Stimulated activated CD8-positive, alpha-beta memory T cell treated with anti-CD3 and anti-CD28 coated beads, Interleukin-15, amount 100 ng/mL, for 48 hours (primary cell): ENCODE measurements at places on chromosomes 7 and 10.

DNA sequence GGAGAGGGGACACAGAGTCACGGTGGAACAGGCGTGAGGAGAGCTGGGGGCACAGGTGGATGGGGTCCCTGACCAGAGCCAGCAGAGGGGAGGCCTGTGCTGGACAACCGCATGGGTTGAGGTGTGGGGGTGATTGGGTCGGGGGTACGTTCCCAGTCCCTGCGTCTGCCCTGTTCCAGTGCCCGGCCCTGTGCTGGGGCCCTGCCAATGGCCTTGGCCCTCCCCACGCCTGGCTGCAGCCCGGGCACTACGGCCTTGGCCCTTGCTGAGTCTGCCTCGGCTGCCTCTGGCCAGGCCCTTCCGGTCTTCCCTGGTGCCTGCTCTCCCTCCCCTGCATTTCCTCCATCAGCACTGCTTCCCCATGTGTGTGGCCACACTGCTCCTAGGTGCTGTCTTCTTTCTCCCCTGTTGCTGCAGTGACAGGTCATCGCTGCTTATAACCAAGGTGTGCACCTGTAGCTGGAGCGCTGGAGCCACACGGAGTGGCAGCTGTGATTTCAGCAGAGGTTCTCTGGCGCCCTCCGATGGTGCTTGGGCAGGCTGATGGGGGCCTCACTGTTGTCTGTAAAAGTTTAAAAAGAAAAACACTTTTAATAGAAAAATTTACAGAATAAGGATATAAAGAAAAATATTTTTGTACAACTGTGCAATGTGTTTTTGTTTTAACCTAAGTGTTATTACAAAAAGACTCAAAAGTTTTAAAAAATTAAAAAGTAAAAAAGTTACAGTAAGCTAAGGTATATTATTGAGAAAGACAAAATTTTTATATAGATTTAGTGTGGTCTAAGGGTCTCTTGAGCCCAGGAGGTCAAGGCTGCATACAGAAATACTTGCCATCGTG, 45.2 kb upstream of the BHLHA15 start:
- peak; percentile 14 for DNase-seq

- DNase-seq = no peak
Observed at GRCh38 chr10:92644921-92645320, 44.8 kb upstream of the HHEX start.

GRCh38 chr7:112162142-112162766, 43.9 kb downstream of the DOCK4 start:
- no peak for DNase-seq

DNA sequence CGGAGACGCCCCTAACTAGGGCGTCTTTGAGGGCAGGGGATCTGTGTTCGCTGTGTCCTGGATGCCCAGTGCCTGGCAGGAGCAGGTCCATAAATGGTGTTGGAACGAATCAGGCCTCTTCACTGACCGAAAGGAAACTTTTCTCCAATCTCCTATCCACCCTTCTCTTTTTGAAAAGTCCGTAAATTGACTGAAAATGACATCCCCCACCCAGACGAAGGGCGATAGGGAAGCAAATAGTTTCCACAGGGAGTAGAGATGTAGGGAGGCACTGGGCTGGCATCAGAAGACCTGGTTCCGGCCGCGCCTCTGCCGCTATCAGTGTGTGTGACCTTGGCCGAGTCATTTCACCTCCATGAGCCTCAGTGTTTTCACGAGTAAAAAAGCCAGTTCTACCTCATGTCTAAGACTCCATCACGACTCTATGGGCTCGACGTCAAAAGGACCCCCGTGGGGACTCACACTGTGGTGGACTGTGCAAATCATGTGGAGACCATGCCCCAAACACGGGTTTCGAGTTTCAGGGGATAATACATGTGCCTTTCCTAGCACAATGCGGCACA, 497 bp upstream of the RAB11FIP2 start:
- no peak for DNase-seq

- no peak for DNase-seq
Observed at GRCh38 chr7:4774658-4775249, 669 bp upstream of the AP5Z1 start.
